ENCODE measurements at places on chromosomes 2 and 18.

GRCh38 chr2:29014811-29015421 lies 33.8 kb downstream of the TOGARAM2 start:
- DNase-seq: no peak

DNA sequence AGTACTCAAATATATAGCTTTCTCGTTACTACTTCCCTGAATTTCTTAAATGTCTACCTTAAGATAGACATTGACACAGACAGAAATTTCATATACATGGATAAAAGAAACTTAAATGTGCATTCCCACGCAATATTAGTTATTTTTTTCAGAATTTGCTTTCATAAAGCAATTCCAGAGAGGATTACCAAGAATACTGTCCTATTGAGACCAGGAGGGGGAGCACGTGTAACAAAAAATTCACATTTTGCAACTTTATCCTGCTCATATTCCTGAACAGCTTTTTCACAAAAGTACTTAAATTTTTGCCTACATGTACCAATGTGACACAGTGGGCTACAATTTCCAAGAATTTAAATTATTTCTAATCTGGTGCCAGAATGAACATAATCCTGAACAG lies 30.7 kb upstream of the ERCC3 start:
- no peak for DNase-seq

- peak; percentile 83 for DNase-seq
Measured at GRCh38 chr2:222709191-222709891, 37.9 kb downstream of the MOGAT1 start.

GRCh38 chr2:174338671-174339560 lies 4.2 kb downstream of the SP9 start:
- no peak for DNase-seq

GRCh38 chr2:55175254-55176093 lies 56.6 kb downstream of the CLHC1 start:
- DNase-seq: no peak

DNA sequence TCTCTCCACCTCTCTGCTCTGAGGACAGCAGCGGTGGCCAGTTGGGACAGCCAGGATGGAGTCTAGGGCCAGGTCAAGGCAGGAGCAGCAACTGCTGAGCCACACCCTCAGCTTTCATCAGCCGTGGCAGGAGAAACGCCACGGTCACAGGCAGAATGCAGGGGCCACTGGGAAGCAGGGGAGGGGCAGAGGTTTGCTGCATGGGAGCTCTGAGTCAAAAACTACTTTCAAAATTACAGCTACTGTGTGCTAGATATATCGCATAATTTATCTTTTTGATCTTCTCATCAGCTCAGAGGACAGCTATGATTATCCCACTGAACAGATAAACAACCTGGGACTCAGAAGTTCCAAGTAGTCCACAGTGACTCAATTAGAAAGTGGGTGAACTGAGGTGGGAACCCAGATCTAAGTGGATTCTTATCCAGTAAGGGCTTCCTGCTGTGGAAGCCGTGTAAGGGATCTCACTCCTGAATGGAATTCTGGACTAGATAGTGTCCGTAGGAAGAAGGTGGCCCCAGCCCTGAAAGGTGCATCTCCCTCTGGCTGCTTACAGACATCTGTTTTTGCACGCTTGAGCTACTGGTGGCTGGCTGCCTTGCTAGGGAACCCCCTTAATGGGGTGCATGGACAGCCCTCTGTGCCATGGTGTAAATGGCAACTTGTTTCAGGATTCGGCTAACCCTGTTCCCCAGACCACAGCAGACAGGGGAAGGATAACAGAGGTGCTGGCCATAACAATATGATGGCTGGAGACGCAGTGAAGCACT lies 194.6 kb upstream of the SMAD2 start:
- DNase-seq: no peak

- peak; percentile 80 for DNase-seq
Measured at GRCh38 chr2:127576433-127577207, 41.1 kb downstream of the MYO7B start.

DNA sequence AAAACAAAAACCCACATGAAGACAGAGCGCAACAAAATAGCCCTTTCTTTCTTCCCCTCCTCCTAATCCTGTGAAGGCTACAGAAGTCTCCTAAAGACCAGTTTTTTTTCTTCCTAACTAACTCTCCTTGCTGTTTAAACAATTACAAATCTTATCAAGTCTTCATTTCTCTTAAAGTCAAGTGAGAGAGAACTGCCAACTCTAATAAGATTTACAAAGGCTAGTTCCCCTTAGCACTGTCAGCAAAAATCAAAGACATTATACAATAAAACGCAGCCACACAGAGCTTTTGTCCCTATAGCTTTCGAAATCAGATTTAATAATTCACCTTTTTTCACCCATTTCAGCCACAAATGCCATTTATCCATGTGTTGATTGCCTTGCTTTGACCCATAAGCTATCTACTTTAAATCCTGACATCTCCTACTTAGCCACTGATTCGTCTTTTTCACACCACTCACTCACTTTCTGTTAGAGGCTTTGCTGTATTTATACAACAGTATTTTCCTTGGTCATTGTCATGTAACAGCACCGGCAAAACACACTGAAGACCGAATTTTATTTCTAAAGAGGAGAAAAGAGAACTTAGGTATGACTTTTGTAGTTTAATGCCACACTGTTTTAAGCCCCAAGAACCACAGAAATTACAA lies 5.9 kb downstream of the NRXN1 start:
- DNase-seq: no peak

- DNase-seq: no peak
Measured at GRCh38 chr18:61607867-61608266, 274.6 kb downstream of the CDH20 start.

- no peak for DNase-seq
Measured at GRCh38 chr18:55296778-55297177, 291.2 kb downstream of the TCF4 start.

DNA sequence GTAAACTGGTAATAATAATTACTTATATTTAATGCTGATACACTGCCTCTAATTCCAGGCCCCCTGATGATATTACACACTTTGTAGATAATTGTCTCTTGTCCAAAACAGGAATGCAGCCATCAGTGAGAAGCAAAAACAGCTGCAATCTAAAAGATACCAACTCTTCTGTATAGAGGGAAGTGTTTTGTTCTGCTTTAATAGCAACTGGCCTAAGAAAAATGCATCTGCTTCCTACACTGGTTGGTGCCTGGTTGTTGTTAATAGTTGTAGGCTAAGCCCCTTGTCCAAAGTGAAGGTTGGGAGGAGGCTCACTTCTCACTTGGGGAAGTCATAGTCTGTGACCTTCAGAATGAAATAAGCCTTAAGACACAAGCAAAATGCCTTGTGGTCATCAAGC lies 332.0 kb downstream of the ZNF521 start:
- DNase-seq: no peak

GRCh38 chr18:69889009-69889408 lies 58.7 kb downstream of the CD226 start:
- DNase-seq: no peak
